Stimulated activated CD8-positive, alpha-beta memory T cell treated with anti-CD3 and anti-CD28 coated beads, Interleukin-4, amount 100 ng/mL, for 1 hour (primary cell): ENCODE measurements at places on chromosomes 3 and 15.

GRCh38 chr3:11558918-11559815 lies 84.5 kb downstream of the VGLL4 start:
- no peak for DNase-seq

DNA sequence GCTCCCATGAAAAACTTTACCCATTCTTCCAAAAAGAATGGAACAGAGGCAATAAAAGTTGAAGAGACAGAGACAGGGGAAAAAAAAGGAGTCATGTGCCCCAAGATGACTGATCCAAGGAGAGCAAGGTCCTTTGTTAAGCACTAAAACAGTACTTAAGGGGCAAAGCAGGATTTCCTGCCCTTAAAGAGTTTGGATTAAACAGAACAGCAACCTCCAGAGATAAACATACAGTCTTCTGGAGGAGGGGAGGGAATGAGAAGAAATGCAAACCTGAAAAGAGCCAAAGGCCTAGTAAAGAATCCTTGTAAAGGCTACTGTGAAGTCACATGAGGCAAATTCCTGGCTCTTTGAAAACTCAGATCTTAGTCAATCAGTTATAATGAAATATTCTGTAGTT lies 38.2 kb downstream of the SHQ1 start:
- no peak for DNase-seq

GRCh38 chr3:67401921-67402320 lies 252.5 kb downstream of the SUCLG2 start:
- no peak for DNase-seq

DNA sequence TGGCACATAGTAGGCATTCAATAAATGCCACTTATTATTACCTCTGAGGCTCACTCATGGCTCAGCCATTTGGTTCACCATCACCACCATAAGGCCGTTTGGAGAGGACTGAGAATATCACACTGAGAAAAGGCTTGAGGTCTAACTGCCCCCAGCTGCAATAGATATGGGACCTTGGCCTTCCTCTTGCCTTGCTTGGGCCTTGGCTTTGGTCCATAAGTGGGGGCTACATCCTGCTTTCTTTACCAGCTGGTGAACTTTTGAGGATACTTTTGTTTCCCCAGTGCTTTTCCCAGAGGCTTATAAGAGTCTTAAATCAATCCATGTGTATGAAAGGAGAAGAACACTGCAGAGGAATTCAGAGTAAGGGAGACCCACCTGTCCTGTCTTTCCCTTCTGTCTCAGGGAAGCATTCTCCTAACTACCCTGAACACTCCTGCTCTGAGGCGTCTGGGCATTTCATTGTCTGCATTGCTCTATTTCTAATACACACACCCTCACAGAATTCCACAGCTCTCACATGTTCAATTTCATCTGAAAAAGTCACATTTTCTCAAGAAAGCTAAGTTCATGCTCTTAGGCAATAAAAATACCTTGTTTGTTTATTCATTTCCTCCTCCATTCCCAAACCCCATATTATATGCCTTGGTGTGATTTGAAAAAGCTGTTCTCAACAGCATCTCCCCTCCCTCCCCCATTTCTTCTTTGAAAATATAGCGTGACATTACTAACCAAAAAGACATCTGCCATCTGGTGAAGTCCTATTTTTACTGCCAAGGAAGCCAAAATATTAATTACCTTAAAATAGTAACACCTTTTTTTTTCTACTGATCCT lies 22.5 kb upstream of the KCNMB2 start:
- DNase-seq, result no peak

DNA sequence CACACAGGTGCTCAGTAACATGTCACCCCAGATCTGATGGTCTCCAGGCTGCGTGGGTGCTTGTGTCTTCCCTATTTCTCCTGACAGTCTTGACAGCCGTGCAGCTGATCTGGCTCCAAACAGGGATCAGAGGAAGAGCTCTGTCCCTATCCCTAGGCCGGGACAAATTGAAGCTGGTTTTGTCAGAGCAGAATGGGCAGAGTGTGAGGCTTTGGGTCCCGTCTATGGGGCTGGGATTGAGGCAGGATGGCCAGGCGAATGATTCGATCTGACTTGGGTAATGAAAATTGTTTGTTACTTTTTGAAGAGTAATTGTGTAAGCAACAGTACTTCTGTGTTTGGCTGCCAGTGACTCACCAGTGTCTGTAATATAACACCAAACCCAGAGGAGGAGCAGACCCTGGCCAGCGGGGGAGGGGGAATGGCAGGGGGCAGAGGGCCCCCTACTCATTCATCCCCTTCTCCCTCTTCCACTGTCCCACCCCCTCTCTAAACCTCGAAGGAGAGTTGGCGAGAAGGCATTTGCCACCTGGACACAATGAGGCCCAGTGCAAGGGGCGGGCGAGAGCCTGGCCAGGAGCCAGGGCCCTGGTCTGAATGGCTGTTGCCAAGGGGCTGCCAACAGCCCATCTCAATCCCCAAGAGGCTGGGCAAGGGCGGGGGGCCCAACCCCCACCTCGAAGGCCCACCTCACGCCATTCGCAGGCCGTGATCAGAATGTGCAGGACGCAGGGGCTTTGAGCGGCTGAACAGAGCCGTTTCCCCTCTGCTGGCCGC lies 4.9 kb upstream of the MAGEF1 start:
- DNase-seq, result no peak

DNA sequence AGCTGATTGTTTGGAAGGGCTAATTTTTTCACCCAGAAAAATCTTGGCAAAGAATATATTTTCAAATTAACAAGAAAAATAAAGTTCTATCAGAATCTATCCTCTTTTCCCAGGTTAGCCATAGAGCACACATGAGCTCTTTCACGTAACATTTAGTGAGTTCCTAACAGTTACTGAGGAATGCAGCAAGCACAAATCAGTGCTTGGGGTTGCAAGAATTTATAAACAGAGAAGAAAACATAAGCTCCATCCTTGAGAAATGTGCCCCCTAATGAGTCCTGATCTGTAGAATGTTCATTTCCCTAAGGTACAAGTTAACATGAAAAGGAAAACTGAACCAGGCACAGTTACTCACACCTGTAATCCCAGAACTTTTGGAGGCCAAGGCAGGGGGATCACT lies 13.9 kb downstream of the EOGT start:
- no peak for DNase-seq

DNA sequence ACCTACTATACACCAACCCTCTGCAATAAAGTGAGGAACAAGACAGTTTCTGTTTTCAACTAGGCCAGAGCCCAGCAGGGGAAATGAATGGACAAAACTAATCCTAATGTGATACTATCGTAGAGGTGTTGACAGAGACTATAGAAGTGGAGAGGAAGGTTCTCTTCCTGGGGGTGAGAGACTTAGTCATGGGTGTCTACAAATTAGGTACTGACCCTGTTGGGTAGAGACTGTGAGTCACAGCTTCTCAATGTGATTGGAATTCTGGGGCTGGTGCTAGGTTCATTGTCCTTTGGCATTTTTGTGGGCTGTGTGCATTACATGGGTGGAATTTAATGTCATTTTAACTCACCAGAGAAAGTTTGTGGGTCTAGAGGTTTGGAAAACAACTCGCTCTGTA lies 79.3 kb downstream of the ADAMTSL3 start:
- DNase-seq, result no peak
